Suprapubic skin (tissue), 4 donors: ENCODE measurements at places on chromosomes 7 and 10. TPM values are rescaled to one million over a fixed set of nuclear protein-coding genes. Genes with fewer than 3 reads are reported as not detected.

The NKX1-2 gene
- 1.2 TPM for total RNA-seq

The GRM3 gene
- not detected for total RNA-seq

The FERD3L gene
- not detected for total RNA-seq

The MSS51 gene
- total RNA-seq: 1.9 TPM

The CRPPA gene
- 1.8 TPM for total RNA-seq

The AMPH gene
- 2.7 TPM for total RNA-seq

The NRAP gene
- total RNA-seq: 0.08 TPM
